Esophagus squamous epithelium (tissue), 5 donors: ENCODE measurements at places on chromosomes 3 and 15.

GRCh38 chr3:30226601-30227151 lies 379.7 kb upstream of the TGFBR2 start:
- DNase-seq = no peak

GRCh38 chr15:74976159-74976558 lies 19.2 kb upstream of the SCAMP5 start:
- DNase-seq = no peak

DNA sequence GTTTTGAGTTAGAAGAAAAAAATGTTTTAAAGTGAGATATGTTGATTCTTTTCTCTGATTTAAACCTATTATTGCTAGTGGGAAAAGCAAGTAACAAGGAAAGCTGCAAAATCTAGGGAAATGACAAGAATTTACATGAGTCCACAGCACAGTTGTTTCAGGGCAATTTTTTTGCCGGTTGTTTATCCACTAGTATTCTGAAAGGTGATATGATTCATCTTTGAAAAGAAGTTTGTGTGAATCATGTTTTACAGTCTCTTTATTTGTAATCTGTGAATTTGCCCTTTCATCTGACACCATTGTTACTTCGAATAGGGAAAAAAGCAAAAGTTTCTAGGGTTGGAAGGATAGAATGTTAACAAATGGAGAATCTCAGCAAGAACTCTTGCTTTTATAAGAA lies 894.7 kb downstream of the OTOL1 start:
- no peak for DNase-seq

DNA sequence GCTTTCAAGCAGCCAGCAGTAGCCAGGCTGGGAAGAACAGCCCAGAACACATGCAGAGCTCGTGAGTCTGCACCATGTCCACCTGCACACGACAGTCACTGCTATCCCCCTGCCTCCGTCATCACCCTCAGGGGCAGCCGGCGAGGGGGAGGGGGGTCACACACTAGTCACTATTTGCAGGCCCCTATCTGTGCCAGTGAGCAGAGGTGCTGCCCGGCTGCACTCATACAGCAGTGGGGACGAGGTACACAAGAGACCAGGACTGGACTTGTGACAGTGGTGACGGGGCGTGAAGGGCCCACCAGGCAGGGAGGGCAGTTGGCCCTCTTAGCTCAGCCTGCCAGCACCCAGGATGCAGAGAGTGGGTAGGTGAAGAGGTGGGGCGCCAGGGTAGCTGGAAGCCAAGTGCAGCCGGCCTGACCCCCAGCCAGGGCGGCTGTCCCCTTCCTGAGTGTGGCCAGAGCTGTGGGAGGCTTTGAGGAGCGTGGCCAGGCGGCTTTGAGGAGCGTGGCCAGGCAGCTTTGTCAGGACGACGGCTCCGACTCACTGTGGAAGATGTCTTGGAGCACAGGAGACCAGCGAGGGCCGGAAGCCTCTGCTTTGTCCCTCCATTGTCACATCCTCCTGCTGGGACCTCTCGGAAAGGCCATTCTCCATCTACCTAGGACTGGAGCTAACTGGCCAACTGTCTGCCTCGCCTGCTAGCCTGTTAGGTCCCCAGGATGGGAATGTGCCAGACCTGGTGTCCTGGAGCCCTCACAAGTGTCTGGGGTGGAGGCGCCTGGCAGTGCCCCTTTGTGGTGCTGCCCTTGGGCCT lies 52.1 kb upstream of the FGD5 start:
- DNase-seq = no peak

GRCh38 chr3:131550562-131551465 lies 48.0 kb upstream of the MRPL3 start:
- DNase-seq = no peak

DNA sequence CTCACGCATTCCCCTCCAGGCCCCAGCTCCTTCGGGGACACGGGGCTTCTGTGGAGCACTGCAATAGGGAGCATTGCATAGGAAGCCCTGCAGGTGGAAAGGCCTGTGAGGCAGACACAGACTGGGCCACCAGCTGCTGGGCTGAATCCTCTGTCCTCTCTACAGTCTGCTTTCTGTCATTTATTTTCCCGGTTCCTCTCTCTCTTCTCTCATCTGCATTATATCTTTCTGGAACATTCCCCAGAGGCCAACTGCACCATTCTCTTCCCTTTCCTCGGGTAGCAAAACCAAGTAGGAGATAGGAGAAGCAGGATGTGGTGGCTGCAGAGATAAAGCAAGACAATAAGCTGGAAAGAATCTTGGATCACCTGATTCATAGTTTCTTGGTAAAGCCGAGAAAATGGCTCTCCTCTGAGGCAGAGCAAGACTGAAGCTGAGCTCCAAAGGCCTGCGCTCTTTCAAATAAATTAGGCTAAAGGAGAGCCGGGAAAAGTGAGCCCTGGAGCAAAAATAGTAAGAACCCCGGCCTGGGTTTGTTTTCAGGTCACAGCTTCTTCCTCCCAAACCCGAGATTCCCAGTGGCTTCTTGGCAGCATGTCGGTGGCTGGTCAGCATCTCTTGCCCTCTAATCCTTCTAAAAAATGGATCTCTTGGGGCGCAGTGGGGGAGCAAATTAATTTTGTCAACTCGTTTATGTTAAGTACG lies 5.3 kb downstream of the TM4SF4 start:
- DNase-seq = no peak

DNA sequence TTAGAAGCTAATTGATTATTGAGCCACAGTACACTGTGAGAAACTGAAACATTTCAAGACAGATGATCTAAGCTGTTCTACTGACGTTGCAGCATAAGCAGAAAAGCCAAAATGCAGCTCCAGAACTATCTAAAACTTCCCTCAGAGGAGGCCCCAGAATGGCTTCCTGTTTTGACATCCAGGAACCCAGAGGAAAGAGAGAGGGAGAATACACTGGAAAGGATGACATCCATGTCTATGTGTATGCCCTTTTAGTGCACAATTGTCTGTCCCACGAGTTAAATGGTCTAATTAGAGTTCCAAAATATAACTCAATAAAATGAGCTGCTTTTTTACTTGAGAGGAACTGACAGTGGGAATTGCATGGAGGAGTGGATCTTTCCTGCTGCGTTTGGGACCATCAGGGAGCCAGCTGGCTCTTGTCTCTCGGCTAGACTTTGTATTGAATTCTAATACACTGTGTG lies 688.1 kb downstream of the ZNF385D start:
- no peak for DNase-seq

GRCh38 chr3:121677141-121677540 lies 16.4 kb upstream of the HCLS1 start:
- DNase-seq = no peak

GRCh38 chr3:140180603-140181002 lies 245.6 kb downstream of the CLSTN2 start:
- DNase-seq = no peak

DNA sequence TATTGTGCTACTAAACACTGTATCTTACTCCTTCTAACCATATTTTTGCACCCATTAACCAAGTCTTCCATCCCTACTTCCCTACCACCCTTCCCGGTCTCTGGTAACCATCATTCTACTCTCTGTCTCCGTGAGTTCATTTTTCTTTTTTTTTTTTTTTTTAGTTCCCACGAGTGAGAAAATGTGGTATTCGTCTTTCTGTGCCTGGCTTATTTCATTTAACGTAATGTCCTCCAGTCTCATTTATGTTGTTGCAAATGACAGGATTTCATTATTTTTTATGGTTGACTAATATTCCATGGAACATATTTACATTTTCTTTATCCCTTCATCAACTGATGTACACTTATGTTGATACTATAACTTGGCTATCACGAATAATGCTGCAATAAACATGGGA lies 31.7 kb downstream of the TJP1 start:
- DNase-seq = no peak

DNA sequence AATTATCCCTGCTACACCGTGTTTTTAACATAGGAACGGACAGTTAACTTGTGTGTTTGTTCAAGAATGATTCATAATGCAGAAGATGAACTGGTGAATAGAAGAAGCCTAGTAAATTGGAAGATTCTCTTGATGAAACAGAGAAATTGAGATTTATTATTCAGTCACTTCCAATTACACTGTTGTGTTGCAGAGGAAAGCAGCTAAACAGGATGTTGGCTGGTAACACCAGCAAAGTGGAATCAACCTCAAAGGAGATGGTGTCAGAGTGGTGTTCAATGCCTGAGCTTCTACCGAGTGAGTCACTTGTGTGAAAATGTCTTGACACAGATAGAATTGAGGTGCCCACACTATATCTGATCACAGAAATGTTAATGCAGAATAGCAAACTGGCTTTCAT lies 399.6 kb downstream of the LPP start:
- no peak for DNase-seq

DNA sequence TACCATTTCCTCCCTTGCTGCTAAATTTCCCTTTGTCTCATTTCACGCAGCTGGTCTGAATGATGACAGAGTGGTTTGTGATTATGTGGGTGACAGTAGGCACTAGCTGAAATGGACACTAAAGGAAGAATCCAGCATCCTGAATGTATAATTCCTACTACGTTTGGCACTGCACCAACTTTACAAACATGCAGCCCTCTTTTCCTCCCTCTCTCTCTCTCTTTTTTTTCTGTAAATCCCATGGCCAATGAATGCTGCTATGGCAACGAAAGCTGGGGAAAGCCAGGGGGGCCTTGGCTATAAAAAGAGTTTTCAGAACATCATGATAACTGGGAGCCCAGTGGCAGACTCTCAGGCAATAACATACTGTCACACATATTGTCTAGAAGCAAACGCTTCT lies 367.2 kb upstream of the AGTR1 start:
- DNase-seq = no peak

GRCh38 chr3:184233127-184233843 lies 3.9 kb downstream of the VWA5B2 start:
- no peak for DNase-seq

DNA sequence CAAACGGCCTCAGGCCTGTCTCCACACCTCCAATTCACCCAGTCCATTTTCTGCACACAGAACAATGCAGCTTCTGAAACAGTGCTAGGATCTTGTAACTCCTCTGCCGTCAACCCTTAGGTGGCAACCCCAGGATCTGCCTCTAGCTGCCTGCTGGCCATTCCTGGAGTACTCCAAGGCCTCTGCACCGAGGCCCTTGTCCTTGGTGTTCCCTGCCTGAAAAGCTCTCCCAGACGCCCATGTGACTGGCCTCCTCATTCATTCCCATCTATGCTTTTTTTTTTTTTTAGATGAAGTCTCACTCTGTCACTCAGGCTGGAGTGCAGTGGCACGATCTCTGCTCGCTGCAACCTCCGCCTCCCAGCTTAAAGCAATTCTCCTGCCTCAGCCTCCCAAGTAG lies 18.3 kb downstream of the RAB43 start:
- DNase-seq = no peak

GRCh38 chr3:130242850-130243569 lies 102.5 kb upstream of the COL6A5 start:
- no peak for DNase-seq

DNA sequence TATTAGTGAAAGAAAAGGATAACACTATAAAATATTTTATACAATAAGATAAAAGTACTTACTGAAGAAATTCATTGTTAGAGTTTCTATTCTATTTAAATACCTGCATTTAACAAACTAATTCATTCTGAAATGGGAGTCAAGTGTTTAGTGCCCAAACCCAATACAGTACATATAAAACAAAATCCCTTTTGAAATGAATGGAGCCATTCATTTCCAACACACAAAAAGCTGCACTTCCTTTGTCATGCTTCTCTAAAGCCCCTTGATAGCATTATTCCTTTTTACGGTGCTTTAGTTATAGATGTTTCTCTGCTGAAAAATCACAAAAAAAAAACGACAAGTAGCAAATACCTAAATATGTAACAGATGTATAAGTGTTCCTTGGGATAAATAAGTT lies 596.3 kb downstream of the ZIC1 start:
- DNase-seq = no peak

GRCh38 chr3:62961874-62962556 lies 86.8 kb upstream of the CADPS start:
- DNase-seq = no peak

GRCh38 chr3:42505849-42506410 lies 3.5 kb downstream of the VIPR1 start:
- no peak for DNase-seq

DNA sequence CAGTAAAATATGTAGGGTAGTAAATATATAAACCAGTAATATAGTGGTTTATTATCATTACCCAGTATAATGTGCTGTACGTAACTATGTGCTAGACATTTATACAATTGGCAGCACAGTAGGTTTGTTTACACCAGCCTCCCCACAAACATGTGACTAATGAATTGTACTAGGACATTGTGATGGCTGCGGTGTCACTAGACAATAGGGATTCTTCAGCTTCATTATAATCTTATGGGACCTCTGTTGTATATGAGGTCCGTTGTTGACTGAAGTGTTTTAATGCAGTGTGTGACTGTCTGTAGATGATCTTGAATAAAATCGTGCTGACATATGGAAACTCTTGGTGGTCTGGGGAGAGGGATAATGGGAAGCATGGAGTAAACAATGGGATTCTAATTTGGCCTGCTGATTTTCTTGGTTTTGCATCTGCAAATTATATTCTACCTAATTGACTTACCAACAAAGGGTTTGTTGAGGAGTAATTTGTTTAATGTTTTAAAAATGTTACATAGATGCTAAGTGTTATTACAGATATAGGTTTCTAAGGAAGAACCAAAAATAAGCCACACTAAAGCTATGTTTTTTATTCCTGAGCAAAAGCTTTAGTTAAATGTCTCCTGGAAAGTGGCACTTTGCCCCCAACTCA lies 496.5 kb upstream of the TBL1XR1 start:
- DNase-seq = no peak

- no peak for DNase-seq
Measured at GRCh38 chr15:66679657-66680108, 22.4 kb upstream of the SMAD6 start.

- no peak for DNase-seq
Measured at GRCh38 chr3:188097791-188098190, 56.2 kb upstream of the LPP start.

DNA sequence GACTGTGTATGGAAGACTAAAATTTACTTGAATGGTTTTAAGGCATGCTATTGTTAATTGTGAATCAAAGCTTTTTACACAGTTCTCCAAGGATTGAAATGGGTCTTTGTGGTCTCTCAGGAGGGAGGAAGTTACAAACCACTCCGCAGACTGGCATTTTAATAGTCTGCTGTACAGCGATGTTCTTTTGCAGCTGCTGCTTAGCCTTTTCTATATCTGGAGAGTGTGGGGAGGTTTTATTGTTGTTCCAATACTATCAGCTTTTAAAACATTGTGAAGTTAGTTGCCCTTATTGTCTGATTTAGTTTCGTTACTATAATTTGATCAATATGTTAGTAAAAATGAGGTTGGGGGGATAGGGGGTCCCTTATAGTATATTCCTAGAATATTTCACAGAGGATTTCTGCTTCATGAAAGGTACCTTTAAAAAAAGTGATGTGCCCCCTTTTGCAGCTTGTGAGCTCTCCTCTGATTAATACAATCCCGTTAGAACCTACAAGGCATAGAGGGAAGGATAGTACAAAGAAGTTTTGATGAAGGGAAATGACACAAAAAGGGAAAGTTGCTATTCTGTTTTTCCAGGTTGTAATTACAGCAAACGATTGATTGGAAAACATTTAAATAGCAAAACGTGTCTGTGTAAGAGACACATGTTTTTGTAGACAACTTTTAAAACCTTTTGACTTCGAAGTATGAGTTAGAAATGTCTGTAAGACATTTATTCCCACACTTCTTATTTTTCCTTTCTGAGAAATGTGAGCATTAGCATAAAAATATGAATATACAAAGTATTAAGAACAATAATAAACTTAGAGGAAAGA lies 158.3 kb upstream of the CGNL1 start:
- DNase-seq = no peak
